Activated T-cell treated with anti-CD3 and anti-CD28 coated beads for 48 hours (primary cell): ENCODE measurements at places on chromosomes 1 and 21.

DNA sequence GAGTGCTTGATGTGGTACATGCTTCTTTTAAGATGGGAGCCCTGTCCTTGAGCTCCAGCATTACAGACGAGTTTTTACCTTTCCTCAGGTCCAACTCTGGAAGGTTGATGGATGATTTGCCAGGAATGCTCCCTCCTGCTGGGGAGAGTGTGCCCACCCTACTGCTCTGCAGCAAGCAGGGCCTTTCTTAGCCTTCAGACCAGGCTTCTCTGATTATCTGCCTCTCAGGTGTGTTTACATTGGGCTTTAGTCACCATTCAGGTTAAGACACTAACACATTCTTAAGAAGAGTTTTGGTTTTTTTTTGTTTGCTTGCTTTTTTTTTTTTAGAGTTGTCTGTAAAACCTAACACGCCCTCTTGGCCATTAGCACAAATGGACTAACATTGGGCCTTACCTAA, 301.8 kb downstream of the KCNT2 start:
- DNase-seq = no peak

DNA sequence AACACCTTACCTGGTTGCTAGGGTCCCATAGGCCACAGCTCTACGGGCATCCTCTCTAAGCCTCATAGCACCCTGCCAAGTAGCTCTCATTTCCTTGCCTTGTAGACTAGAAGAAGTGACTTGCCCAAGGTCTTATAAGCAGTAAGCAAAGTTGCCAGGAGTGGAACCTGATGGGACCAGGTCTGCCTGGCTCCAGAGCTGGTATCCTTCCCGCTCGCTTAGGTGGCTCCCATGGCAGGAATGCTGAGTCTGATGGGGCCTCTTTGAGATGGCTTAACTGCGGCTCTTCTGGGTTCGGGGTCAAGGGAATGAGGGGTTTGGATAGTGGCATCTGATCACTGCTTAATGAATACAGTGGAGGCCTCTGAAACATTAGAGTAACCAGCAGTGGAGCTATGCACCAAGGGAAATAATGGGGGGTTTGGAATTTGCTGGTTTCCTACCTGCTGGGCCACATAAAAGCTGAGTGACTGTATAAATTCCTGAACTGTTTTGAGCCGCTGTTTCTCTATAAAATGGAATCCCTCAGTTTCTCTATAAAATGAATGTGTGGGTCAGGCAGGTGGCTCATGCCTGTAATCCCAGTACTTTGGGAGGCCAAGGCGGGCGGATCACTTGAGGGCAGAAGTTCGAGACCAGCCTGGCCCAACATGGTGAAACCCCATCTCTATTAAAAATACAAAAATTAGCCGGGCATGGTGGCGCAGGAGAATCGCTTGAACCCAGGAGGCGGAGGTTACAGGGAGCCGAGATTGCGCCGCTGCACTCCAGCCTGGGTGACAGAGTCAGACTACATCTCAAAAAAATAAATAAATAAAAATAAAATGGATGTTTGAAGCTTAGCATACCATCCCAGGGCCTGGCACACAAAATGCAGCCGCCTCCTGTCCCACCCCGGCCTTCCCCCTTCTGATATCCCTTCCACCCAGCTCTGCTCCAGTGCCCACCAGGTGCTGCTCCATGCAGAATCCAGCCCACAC, 12.4 kb downstream of the FAM151A start:
- no peak for DNase-seq

- no peak for DNase-seq
Observed at GRCh38 chr1:115764541-115764940, 4.0 kb downstream of the CASQ2 start.

DNA sequence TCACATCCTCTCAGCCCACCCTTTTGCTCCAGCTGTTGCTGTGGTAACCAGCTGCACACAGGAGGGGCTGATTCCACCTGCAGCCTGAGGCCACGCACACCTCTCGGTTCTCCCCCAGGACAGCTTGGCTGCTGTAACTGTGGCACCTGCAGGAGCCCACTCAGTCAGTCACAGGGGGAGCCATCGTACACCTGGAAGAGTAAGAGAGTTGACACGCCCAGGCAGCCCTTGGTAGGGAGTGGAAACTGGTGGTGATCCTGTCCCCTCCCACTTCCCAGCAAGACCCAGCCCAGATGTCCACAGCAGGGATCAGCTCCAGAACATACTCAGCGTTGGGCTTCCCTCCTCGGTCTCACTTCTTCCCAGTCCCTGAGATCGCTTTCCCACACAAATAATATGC, 32.2 kb upstream of the BACE2 start:
- no peak for DNase-seq

GRCh38 chr1:212545941-212546635, 62.5 kb upstream of the ATF3 start:
- DNase-seq = no peak

DNA sequence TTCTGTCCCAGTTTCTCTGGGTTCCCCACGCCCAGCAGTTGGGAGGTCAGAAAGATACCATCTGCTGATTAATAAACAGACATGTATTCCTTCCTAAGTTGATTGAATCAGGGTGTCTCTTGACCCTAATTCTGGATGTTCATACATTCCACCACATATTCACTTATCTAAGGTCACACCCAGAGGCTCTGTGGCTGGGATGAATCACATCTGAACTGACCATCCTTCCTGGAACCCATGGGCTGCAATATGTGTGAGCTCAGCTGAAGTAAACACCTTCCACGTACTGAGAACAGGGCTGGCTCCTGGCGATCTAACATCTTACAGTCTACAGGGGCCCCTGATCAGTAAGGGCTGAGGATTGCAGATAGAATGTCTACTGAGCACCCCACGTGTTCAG, 20.5 kb upstream of the TRABD2B start:
- DNase-seq = no peak

- no peak for DNase-seq
Observed at GRCh38 chr1:21783679-21784603, 992 bp upstream of the USP48 start.

- no peak for DNase-seq
Observed at GRCh38 chr1:37258068-37258467, 216.3 kb upstream of the ZC3H12A start.

GRCh38 chr1:12167493-12168429, 970 bp downstream of the TNFRSF1B start:
- no peak for DNase-seq

- DNase-seq = no peak
Observed at GRCh38 chr1:87501738-87502137, 173.1 kb downstream of the LMO4 start.

DNA sequence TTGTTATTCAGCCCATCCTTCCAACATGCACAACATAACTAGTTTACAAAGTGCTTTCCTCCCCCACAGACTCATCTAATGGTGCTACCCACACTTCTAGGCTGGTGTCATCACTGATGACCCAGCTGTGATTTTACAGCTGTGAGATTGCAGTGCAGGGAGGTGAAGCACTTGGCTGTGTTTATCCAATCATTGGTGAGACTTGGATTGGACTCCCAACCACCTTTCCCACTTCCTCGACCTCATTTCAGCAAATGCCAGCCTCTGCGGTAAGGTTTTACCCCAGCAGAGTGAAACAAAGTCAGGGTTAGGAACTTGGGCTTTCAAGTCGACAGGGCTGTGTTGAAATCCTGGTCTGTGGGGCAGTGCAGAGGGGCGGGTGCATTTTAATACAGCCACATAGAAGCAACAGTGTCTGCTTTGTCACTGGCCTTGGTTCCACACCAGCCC, 22.1 kb downstream of the ECHDC2 start:
- no peak for DNase-seq

GRCh38 chr1:171279678-171280077, 31.4 kb downstream of the FMO1 start:
- no peak for DNase-seq

DNA sequence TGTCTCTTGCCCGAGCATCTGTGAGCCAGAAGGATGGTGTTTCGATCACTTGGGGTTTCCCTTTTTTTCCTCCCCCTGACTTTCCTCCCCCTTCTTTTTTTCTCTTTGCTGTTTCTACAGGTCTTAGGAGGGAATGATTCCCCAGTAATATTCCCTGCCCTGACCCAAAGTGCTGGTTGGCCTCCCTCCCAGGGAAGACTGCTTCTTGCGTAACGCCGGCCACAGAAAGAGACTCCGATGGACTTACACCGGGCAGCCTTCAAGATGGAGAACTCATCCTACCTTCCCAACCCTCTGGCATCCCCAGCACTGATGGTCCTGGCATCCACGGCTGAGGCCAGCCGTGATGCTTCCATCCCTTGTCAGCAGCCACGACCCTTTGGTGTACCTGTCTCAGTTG, 6.8 kb downstream of the RNF220 start:
- DNase-seq = no peak

DNA sequence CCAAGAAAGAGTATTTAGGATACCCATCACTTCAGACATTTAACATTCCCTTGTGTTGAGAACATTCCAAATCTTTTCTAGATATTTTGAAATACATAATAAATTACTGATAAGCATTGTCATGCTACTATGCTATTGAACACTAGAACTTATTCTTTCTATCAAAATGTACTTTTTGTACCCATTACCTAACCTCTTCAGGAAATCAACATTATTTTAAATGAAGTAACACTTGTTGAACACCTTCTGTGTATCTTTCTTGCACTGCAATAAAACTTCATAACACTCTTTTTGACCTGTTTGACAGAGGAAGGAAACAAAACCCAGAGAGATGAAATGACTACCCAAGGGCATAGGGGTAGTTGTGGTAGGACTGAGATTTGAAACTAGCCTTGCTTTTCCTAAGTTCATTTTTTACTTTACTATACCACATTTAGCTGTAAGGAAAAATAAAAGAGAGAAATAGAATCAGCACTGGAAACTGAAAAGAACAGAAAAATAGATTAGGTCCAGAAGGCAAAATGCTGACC, 99.4 kb downstream of the UCHL5 start:
- DNase-seq = no peak

GRCh38 chr1:30225357-30225756, 498.0 kb downstream of the MATN1 start:
- no peak for DNase-seq

GRCh38 chr1:51792864-51793263, 85.7 kb downstream of the NRDC start:
- no peak for DNase-seq

GRCh38 chr1:154519591-154519991, 17.4 kb upstream of the SHE start:
- no peak for DNase-seq

DNA sequence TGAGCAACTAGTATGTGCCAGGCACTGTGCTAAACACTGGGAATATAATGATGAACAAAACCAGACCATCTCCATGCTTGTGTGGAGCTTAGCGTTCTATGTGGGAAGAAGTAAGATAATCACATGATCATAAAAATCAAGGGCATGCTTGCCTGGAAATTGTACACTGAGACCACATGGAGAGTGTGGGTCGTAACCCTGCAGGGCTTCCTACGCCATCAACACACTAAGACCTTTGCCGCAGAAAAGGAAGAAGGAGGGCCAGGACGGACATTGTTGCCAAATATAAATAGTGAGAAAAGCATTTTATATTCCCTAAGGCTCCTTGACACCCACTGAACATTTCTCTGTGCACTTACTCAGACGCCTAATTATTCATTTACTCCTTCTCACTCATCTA, 388.1 kb upstream of the VAMP3 start:
- no peak for DNase-seq

DNA sequence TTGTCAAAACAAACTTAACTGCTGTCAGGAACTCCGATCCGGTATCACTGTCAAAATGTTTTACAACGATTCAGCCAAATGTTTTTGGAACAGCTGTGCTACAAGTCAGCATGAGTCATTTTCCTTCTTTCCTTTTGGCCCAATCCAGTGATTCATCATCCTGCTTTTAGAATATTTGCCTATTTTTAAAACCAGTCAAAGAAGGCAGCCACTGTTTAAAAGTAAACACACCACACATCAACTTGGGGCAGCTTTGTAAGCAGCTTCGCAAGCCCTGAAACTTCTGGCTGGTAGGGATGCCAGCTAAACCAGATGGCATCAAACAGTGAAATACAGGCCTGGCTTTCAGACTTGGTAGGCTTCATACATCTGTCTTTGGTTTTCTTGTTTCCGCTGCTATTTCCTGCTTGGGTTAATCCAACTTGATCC, 14.9 kb downstream of the MAP3K7CL start:
- no peak for DNase-seq

- no peak for DNase-seq
Observed at GRCh38 chr1:38061883-38062328, 15.3 kb upstream of the POU3F1 start.

DNA sequence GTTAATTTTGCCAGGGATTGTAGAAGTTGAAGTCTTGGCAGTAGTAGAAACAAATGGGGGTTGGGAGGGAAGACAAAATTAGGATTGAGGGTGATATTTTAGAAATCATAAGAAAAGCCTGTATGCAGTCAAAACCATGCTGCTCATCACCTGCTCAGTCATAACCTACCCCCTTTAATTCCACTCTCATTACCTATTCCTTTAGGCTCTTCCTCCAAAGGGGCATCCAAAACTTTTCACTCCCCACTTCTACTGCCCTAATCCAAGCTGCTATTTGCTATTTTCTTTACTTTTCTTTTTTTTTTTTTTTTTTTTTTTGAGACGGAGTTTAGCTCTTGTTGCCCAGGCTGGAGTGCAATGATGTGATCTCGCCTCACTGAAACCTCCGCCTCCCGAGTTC, 11.5 kb downstream of the H3-3A start:
- DNase-seq = no peak

DNA sequence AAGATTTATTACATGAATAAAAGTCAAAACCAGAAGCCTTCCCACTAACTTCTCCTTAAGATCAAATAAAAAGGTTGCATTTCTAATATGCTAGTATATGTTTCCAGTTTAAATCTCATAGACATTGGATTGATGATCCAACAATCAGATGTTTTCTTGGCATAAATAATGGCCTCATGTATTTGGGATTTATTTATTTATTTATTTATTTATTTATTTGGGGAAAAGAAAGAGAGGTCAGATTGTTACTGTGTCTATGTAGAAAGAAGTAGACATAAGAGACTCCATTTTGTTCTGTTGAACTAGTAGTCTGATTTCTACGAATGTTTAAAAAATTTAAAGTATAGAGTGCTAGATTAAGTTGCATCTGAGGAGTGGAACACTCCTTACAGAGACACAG, 422.4 kb downstream of the ADGRL2 start:
- no peak for DNase-seq

- no peak for DNase-seq
Observed at GRCh38 chr1:71228742-71229365, 148.0 kb upstream of the ZRANB2 start.

DNA sequence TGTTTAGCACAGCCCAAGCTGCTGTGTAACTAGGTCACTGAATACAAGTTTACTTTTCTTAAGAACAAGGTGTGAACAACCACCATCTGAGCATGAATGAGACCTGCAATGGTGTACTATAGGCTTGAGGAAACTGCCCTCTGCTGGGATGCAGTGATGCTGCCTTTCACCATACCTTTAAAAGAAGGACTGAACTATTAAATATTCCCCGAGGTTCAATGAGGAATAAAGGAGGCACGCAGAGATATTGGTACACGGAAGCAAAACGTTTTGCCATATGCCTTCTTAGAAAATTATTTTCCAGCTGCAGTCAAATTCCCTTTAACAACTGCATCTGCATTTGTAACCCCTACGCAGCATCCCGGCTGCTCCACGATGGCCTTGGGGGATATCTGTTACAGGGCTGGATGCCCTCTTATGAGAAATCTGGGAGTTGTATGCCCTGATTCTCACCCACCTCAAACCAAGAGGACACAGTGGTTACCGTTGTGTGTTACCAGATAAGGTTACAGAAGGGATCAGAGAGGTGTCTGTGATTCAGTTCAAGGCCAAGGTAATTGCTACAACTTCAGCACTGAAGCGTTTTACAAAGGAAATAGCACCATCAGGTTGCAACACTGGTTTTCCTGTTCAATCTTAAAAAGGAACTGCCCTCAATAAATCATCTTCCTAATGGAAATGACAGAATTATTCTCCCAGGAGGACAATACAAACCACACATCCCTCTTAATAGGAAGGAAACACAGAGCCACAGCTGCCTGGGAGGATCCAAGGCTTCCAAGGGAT, 470.5 kb downstream of the LTN1 start:
- DNase-seq = no peak
